ENCODE measurements at places on chromosomes 3 and 15.

GRCh38 chr15:76298986-76299385 lies 12.3 kb downstream of the ETFA start:
- no peak for DNase-seq

DNA sequence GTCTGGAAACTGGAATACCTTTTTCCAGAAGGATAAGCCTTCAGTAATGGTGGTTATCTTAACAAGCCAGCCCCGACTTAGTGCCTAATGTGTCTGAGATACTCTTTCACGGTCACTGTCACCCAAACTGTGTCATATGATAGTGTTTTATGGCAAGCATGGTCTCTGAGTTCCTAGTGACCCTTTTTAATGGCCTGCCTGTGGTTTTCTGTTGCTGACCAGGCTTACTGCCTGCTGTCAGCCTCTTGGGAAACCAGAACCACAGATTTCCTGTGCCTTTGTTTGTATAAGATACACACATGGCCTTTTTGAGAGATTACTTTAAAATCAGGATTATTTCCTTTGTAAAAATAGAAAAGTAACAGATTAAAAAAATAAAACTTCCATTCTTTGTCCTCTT lies 22.4 kb downstream of the HPS3 start:
- DNase-seq, result no peak

GRCh38 chr3:138423316-138423715 lies 11.1 kb upstream of the ESYT3 start:
- DNase-seq, result no peak

GRCh38 chr15:65906396-65906795 lies 37.1 kb downstream of the RAB11A start:
- no peak for DNase-seq

DNA sequence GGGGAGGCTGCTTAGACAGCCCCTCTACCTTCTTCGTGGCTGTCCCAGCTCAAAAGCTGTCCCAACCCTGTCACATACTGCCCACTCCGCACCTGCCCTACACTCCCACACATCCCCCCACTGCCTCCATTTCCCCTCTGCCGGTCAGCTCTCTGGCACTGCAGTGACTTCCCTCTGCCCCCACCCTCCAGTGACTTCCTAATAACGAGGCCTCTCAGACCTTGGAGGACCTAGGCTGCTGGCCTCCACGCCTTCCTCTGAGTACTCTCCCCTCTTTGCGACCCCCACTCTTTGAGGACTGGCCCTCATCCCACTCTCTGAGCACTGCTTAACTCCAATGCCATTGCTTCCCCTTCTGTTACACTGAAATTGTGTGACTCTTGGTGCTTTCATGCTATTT lies 45.3 kb downstream of the KY start:
- no peak for DNase-seq

- no peak for DNase-seq
These were observed 30.0 kb downstream of the TARS3 start for GRCh38 chr15:101694261-101694660.

DNA sequence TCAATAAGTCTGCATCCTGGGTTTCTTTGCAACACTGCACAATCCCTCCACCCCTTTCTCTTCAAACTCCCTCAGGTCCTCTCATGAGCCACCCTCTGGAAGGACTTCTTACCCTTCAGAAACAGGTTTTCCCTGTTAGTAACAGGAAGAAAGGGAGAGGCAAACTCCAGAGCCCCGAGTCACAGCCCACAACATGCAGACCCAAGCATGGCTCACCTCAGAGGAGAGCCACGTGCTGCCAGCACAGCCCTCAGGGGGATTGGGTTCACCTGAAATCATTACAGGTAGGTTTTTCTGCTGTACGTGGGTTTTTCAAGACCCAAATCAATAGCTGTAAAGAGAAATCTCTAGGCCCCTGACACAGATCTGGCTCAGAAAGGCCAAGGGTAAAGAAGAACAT lies 359.7 kb upstream of the ATP10A start:
- DNase-seq, result no peak

DNA sequence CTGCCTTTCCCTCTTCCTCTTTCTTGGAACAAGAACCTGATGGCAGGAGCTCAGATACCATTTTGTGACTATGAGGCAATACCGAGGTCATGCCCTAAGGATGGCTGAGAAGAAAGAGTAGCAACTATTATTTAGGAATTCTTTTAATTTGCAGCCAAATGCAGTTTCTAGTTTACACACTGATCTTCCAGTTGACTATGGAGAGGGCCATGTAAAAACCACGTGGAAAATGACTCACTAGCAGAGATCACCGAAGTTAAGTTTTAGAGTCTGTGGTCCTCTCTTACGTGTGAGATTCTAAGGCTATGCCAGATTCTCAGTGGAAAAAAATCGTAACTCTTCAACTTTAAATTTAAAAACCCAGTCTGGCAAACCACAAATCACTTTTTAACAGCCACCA lies 7.8 kb downstream of the BNC1 start:
- DNase-seq, result no peak

DNA sequence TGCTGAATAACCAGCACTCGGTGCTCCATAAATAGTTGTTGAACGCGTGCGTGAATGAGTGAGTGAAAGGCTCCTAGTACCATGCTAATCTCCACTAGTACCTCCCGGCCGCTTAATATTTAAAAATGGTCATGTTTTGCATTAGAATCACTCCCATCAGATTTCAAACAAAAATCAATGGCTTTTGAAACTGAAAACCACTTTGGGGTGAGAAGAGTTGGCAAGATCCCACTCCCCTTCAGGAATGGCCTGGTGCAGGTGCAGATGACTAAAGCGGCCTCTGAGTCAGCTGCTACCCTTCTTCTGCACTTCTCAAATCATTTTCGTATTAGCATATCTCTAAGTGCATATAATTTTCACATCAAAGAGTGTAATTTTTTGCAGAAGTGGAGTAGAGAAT lies 425.3 kb upstream of the PROK2 start:
- DNase-seq, result no peak

GRCh38 chr15:28786521-28786920 lies 61.9 kb downstream of the GOLGA6L7 start:
- no peak for DNase-seq

DNA sequence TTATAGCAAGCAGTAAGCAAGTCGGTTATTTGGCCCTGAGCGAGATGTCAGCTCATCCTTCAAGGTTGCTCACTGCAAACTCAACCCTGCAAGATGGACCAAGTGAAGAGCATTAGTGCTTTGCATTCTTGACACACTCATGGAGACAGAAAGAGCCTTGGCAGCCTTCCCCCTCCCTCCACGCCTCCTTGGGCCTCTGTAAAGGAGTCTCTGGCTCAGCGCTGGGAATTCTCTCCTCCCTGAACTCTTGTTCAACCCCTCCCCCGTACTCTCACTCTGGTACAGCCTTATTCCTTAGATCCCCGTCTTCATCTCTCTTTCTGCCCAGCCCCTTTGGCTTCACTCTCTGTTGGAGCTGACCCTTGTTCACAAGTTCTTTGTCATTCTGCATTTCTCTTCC lies 2.2 kb upstream of the CX3CR1 start:
- no peak for DNase-seq

GRCh38 chr15:28106294-28107110 lies 7.4 kb upstream of the OCA2 start:
- peak; percentile 19 for DNase-seq

DNA sequence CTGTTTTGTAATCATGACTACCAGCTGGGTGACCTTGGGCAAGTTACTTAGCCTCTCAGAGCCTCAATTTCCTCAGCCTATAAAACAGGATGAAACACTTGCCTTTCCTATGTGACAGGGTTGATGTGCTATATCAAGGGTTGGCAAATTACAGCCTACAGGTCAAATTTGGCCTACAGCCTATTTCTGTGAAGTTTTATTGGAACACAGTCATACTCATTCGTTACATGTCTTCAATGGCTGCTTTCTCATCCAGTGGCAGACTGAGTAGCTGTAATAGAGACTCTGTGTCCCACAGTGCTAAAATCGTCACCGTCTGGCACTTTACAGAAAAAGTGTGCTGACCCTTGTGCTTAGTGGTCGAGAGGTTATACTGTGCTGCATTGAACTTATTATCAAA lies 16.6 kb downstream of the ABHD6 start:
- DNase-seq, result no peak

GRCh38 chr3:14274999-14275961 lies 96.7 kb downstream of the LSM3 start:
- peak; percentile 16 for DNase-seq

DNA sequence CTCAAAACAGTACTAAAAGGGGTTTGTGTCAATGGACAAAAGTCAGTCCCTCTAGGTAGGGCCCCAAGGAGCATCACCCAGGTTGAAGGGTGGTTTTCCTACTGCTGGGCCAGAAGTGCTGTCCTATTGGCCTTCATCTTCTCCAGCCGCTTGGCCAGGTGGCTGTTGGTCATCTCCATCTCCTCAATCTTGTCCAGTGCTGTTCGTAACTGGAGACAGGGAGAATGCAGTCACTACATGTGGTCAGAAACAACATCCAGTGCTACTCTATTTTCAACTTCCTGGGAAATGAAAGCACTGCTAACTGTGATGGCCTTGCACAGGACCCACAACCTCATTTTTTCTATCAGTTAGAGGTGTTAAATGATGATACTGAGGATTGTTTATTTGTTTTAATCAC lies 60.4 kb downstream of the MLH1 start:
- no peak for DNase-seq

DNA sequence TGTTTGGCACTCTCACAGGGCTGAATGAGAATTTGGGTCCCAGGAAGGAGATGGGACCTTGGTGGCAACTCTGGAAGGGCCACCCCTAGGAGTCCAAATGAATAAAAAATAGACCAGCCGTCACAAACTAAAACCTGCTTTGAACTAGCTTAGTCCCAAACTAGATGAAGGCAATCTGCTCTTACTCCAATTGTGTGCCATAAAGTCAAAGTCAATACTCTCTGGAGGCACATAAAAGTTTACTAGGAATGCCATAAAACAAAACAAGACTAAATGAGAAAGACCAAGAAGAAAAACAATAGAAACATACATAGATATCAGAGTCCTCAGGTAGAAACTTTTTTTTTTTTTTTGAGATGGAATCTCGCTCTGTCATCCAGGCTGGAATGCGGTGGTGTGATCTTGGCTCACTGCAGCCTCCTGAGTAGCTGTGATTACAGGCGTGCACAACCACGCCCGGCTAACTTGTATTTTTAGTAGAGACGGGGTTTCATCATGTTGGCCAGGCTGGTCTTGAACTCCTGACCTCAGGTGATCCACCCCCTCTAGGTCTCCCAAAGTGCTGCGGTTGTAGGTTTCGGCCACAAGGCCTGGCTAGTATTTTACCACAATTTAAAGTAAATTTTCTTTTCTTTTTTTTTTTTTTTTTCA lies 8.1 kb downstream of the GOLGA6L2 start:
- DNase-seq, result no peak

GRCh38 chr15:80484333-80484864 lies 80.2 kb downstream of the ARNT2 start:
- no peak for DNase-seq

- DNase-seq, result peak; percentile 92
These were observed 1.9 kb upstream of the ARL6IP5 start for GRCh38 chr3:69082805-69083204.

GRCh38 chr3:134392336-134392983 lies 18.2 kb upstream of the AMOTL2 start:
- DNase-seq, result no peak

GRCh38 chr15:52261498-52262242 lies 33.9 kb downstream of the MYO5C start:
- DNase-seq, result peak; percentile 94

Data from activated CD4-positive, alpha-beta T cell treated with anti-CD3 and anti-CD28 coated beads, Interleukin-2, Interleukin-6, amounts not matched to agents 100 ng/mL and 50 ng/mL, durations not matched to agents 16 hours and 8 hours (primary cell).